ENCODE measurements at places on chromosomes 2 and 18.
A peak's percentile ranks its signal among the peaks of the same experiment; 100 is the strongest.

GRCh38 chr2:178531168-178531567 is 50.9 kb downstream of the PLEKHA3 start:
- DNase-seq: no peak

- no peak for DNase-seq
Measured at GRCh38 chr18:63971320-63972001, 1.6 kb downstream of the SERPINB8 start.

GRCh38 chr2:31004257-31004656 is 134.0 kb downstream of the GALNT14 start:
- no peak for DNase-seq

DNA sequence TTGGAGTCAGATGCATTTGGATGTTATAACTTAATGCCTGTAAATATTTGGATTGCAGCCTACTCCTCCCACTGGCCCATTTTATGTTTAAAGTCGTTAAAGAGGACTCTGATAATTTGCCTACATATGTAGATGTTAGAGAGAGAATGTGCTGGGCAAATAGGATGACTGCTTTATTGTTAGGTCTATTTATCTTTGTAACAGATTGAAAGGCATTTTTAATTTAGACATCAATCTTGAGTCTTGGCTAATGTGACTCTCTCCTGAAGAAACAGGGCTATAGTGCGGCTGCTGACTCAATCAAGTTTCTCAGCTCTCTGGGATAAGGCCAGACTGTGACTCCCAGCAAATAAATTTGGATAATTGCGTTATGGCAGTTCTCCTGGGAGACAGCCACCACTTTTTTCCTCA is 1101.4 kb downstream of the CBLN2 start:
- no peak for DNase-seq

GRCh38 chr2:96260387-96261260 is 5.2 kb downstream of the TMEM127 start:
- DNase-seq: no peak

DNA sequence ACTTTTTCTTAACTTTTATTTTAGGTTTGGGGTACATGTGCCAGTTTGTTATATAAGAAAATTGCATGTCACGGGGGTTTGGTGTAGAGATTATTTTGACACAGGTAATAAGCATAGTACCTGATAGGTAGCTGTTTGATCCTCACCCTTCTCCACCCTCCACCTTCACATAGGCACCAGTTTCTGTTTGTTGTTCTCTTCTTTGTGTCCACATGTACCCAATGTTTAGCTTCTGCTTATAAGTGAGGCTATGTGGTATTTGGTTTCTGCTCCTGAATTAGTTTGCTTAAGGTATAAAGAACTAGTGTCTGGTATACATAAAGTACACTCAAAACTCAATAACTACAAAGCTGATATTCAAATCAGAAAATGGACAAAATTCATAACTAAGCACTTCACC is 654.6 kb upstream of the LINC00305 start:
- DNase-seq: no peak

DNA sequence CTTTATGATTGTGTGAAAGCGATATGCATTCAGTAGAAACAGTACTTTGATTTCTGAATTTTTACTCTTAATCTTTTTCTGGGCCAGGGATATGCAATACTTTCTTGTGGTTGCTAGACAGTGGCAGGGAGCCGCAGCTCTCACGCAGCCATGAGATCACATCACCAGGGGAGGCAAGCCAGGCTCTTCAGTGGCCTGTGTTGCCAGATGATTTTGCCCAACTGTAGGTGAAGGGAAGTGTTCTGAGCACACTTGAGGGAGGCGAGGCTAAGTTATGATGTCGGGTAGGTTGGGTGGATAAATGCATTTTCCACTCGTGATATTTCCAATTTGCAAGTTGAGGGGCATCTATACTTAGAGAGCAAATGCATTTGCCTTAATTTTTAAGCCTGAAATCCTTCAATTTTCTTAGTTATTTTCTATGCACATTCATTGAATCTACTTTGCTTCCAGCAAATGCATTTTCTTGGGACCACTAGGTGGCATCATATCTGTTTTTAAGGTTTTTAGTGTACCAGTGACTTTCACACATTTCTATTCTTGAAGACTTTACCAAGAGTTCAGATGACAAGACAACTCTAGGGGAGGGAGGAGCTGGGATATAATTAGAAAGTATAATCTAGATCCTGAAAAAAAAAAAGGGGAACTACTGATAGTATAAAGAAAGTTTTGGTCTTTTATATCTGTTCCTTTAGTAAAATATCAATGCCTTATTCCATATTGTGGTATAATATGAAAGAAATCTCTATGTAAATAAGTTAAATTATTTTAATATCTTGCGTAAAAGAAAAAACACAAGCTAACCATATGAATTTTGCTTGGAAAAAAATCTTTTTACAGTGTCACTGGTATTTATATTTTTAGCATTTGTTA is 643.3 kb downstream of the SOCS6 start:
- peak; percentile 42 for DNase-seq

- DNase-seq: no peak
Measured at GRCh38 chr2:62197011-62197924, 1.4 kb downstream of the B3GNT2 start.

DNA sequence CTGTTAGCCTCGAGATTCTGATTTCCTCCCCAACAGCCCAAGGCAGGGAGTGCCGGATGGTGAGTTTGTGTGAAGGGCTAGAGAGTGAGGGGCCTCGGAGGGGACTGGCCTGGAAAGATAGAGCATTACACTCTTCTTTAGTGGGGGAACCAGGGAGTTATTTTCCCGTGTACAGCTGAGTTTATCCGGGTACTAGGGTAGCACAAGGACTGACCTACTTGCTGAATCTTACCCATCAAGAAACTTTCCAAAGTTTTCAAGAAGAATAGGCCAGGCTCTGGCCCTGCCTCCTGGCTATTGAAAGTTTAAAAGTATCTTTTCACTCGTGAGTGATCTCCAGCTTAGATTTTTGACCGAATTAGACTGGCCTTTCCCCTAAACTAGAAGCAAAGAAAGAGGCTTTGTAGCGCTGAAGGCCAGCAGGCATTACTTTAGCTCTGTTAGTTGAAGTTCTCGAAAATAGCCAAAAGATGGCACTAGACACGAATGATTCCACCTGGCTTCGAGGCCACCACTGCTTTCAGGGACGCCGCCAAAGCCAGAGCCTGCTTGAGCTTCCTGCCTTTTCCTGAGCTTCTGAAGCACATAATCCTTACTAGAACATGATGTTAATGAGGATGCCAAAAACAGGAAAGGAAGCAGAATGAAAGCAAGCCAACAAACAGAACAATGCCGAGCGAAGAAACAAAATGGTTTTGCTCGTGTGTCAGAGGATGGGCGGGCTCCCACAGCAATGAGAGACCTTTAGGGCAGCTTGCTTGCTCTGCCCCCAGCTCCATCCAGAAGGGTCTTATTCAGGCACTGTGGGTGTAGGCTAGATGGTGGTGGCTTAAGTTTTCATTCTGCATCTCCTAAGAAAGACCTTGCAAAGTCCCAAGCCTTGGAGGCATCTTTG is 55.8 kb downstream of the TSN start:
- DNase-seq: peak; percentile 84

- DNase-seq: no peak
Measured at GRCh38 chr2:108896741-108897140, 92.3 kb downstream of the EDAR start.

DNA sequence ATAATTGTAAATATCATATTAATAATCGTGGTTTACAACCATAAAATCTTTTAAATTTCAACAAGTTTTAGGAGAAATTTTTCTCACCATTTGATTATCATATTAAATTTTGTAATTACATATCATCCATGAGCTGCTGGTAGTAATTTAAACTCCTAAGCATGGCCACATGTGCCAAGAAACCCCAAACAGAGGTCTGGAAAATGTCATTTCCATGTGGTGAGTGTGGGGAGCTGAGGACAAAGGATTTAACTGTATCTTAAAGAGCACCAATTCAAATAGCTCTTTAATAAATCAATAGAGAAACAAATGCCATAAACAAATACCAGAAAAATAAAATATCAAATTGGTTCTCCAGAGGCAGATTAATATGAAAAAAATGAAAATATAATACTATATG is 26.3 kb downstream of the PSME4 start:
- no peak for DNase-seq

- no peak for DNase-seq
Measured at GRCh38 chr2:950080-950966, at the start of gene SNTG2. Gene SNTG2 (plus strand): TSS chr2:950849. CDS start chr2:950997, 148 bp downstream.

- no peak for DNase-seq
Measured at GRCh38 chr18:29496152-29496680, 1319.3 kb upstream of the CDH2 start.

- no peak for DNase-seq
Measured at GRCh38 chr2:217638031-217638430, 364.8 kb downstream of the TNS1 start.

- no peak for DNase-seq
Measured at GRCh38 chr18:51824746-51825145, 515.3 kb upstream of the DCC start.

DNA sequence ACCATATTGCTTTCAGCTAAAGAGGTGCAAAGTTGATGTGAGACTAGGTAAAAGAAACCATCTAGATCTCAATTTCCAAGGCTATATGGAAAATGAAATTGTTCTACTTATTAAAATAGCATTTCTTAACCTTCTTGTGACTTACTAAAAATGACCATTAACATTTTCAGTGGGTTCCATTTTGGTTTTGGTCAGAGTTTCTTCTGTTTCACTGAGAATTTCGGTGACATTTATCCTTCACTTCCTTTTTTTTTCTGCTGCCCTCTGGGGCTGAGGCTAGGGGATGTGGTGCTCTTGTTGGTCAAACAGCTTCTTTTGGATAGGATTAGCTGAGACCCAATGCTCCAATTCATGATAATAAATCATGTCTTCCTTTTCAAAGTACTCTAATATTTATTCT is 44.3 kb upstream of the REL start:
- no peak for DNase-seq
